ENCODE measurements at places on chromosomes 5 and 9.

GRCh38 chr9:116991051-116991450 is 303.9 kb downstream of the TRIM32 start:
- DNase-seq: no peak

DNA sequence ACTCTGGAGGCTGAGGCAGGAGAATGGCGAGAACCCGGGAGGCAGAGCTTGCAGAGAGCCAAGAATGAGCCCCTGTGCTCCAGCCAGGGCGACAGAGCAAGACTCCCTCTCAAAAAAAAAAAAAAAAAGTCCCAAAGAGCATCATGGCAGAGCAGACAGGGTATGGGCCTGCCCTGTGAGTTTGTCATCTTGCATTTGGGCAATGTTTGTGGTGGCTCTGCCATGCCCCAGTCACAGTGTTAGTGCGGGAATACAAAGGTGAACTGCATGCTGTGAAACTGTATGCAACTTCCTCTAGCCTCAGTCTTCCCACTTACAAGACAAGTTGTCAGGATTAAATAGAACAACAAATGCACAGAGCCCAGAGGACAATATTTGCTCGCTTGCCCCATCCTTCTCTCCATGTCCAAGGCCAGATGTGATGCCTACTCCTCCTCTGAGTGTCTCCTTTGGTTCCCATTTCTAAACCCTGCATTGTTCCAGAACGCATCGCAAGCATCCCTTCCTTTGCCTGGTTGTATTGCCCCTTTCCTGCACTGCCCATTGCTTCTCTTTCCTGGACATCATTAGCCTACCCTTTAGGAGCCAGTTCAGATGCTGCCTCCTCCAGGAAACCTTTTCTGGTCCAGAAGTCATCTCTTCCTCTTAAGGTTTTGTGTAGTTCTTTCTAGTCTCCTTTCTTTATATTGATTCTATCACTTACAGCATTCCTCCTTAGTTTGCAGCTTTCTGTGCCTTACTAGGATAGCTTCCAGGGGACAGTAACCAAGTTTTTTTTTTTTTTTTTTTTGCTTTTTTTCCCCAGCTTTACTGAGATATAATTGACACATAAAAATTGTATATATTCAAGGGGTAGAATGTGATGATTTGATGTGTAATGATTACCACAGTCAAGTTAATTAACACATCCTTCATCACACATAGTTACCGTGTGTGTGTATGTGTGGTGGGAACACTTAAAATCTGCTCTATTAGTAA is 69.0 kb upstream of the TNFAIP8 start:
- DNase-seq: no peak

DNA sequence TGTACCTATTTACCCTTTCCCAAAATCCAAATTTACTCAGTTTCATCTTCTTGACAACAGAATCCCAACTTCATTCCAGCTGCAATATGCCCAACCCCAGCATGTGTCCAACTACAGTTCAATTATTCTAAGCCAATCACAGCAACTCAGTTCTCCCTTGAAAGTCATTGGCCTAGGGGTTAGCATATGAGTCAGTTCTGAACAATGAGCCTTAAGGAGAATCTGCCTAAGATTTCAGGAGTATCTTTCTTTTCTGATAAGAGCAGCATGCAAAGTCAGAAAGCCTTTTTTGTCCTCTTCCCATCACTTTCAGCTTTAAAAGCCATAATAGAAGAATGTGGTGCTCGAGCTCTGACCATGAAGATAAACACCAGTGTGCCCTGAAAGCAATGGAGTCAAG is 44.4 kb upstream of the RASGRF2 start:
- DNase-seq: no peak

- DNase-seq: no peak
Measured at GRCh38 chr9:83560169-83560826, 22.1 kb upstream of the FRMD3 start.

DNA sequence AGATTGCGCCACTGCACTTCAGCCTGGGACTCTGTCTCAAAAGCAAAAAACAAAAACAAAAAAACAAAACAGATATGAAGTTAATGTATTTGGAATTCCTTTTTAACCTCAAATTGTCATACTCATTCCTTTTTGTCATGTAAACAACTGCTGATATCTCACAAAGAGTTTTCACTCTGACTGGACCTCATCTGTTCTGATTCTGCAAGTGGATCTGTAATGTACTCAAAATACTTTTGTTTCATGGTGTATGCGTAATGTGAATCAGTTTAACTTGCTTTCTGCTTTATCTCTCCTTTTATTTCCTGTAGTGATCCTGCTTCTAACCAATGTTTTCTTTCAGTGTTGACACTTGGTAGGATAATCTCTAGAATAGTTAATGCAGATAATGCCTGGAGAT is 106.7 kb downstream of the FOCAD start:
- no peak for DNase-seq

GRCh38 chr5:53481887-53482716 is 1.7 kb downstream of the FST start:
- peak; percentile 44 for DNase-seq

DNA sequence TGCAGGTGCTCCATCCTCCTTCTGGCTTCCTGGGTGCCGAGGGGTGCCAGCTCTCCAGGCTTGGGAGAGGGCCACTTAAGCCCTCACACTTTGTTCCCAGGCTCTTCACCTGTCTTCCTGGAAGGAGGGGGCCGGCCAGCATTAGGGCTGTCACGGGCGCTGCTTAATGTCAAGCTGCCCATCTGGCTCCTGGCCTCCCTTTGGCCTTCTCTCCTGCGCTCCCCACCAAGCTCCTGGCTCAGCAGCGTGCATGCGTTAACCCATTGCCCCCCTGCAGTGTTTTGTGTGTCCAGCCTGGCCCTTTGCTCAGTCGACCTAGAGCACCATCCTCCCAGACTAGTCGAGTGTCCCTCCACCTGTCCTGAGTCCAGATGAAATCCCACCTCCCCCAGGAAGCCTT is 21.3 kb downstream of the NTNG2 start:
- DNase-seq: no peak

DNA sequence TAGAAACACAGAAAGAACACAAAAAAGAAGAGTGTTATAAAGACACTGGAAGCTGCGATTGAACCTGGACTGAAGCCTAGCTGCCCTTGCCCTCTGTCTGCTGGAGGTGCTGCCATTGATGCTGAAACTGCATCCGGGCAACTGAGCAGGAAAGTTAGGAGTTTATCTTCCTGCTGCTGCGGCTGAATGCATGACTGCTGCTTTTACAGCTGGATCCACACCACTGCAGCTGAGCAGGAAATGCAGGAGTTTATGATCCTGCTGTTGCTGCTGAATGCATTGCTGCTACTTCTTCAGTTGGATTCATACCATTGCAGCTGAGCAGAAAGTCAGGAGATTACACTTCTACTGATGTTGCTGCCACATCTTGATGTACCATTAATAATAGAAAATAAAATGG is 21.8 kb upstream of the JAKMIP2 start:
- DNase-seq: no peak

All from HEK293T (cell line).